Activated T-cell treated with anti-CD3 and anti-CD28 coated beads, Interleukin-2, amount 50 U/mL, for 72 hours (primary cell): ENCODE measurements at places on chromosomes 1 and 21. TPM values are rescaled to one million over a fixed set of nuclear protein-coding genes. Genes with fewer than 3 reads are reported as not detected.

DNA sequence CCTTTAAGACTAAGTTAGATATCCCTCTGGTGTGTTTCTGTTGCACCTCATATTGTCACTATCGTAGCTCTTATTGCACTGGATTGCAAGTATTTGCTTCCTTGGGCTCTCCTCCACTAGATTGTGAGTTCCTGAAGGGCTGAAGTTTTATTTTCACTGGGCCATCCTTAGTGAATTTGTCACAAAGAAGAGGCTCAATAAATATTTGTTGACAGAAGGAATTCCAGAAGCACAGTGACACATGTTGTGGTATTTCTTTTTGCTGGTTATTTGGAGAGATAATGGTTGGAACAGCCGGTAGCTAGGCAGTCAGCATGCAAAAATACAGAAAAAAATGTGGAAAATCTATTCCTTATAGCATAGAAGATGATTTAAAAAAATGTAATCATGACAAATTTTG lies 129.9 kb upstream of the ZRANB2 start:
- no peak for DNase-seq

DNA sequence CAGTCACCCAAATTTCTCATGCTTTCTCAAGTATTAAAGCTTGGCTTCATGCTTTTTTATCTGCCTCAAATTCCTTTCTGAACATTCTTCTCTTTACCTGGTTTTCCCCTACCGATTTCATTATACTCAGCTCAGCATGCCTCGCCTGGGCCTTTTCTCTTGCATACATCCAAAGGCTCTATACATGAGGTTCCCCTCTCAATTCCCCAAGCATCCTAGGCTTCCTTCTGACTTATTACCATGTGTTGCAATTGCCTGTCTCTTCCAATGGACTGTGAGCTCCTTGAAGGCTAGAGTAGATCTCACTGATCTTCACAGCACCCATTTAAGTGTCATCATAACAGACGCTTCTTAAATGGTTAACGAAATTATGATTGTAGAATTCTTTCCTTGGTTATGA lies 24.1 kb upstream of the CYP4A22 start:
- no peak for DNase-seq

DNA sequence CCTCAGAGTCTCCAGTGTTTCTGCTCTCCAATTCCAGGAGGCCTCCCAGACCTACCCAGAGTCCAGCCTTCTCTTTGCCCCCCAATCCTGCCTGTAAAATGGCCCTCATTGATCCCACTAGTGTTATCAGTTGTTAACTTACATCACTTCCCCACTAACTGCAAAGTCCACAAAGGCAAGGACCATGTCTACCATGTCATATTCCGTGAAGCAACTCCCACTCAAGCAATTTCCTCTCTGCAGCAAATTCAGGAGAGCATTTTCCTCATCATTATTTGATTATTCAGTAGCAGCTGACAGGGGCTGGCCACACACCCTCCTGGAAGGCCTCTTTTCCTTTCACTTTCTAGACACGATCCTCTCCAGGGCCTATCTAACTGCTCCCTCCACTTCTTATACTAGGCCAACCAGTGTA lies 153.5 kb downstream of the RERE start:
- no peak for DNase-seq

- DNase-seq: no peak
Measured at GRCh38 chr1:177897998-177898654, 71.7 kb downstream of the SEC16B start.

DNA sequence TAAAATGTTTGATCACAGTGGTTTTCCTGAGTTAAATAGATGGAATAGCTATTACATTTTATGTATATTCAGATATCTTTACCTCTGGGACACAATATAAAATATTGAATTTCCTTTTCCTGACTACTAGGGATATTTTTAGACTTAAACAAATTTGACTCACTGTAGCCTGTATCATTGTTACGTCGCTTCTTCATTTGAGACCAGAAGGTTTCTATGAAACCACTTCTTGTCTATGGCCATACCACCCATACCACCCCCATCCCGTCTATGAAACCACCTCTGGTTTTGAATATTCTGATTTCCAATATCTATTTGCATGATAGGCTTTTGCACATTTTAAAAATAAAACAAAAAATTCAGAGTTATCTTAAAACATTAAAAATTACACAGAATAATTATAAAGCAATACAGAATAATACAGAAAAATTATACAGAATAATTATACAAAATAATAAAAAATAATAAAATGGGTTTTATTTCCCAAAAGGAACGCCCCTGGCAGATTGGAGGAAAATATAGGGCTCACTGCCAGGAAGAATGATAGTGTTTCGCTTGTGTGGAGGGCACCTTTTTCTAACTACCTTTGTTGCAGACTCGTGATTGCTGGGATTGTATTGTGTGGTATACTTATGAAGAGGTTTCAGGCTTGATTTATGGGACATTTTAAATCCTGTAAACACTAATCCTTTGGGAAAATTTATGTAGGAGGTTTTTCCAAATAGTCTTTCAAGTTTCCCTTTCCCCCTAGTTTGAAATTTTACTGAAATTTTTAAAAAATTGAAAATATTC lies 4.7 kb downstream of the SPEN start:
- DNase-seq: peak; percentile 14

- no peak for DNase-seq
Measured at GRCh38 chr1:2967329-2967725, 53.9 kb upstream of the ACTRT2 start.

DNA sequence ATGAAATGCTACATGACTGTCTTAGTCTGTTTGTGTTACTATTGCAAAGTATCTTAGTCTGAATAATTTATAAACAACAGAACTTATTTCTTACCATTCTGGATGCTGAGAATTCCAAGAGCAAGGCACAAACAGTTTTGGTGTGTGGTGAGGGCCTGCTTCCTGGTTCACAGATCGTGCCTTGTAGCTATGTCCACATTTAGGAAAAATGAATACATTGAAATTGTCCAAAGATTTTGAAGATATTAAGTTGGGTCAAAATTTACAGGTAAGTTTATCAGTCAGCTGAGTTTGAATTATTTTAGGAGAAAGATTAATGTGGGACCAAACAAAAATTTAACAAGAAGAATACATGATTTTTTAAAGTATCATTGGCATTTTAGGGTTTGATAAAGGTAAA lies 293.5 kb downstream of the LTN1 start:
- DNase-seq: no peak

GRCh38 chr1:32798679-32799416 lies 18.3 kb downstream of the YARS1 start:
- DNase-seq: peak; percentile 46

Gene LDLRAP1
- 14.7 TPM for total RNA-seq

Gene ANXA9
- total RNA-seq: 0.21 TPM
